ENCODE measurements at places on chromosomes 11 and 22.

- DNase-seq = no peak
These were observed 591.2 kb downstream of the OPCML start for GRCh38 chr11:132941024-132941646.

GRCh38 chr11:121536126-121536525 is 83.4 kb upstream of the SORL1-AS1 start:
- DNase-seq = no peak

GRCh38 chr11:65912845-65913244 is 6.0 kb downstream of the C11orf68 start:
- DNase-seq = no peak

DNA sequence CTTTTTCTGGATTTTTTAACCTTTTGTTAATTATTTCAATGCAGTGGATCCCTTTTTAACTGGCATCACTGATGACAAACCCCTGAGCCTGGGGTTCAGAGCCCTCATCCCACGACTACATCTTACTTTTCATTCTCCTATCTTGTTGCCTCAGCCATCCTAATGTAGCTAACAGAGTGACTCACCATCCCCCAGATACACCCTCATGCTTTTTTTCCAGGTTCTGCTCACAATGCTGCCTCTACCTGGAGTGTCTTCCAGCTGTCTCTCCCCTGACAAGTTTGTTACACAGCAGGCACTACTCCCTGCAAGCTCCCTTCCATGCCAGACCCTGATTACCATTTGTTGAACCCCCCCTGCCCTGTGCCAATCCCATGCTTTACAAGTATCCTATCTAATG is 135.4 kb downstream of the NCAM1 start:
- DNase-seq = no peak

DNA sequence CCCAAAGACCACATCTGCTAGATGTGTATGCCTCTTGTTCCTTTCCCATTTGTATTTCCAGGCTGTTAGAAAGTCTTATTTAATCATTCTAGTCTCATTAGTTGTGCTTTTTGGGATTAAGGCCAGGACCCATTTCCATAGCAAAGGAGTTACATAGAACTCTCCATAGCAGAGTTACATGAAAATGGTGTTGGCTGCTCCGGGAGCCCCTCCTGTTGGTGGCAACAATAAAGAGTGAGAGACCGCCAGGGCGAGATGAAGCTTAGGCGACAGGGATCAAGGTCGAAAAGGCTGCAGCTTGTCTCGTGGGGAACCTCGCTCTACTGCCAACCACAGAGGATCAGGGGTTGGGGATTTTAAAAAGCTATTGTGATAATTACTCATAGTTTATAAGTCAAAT is 58.3 kb downstream of the GRIK4 start:
- DNase-seq = no peak

- DNase-seq = no peak
These were observed 101.2 kb upstream of the RAG2 start for GRCh38 chr11:36699271-36699670.

Data from effector memory CD8-positive, alpha-beta T cell (primary cell).